ENCODE measurements at places on chromosomes 2 and 18.

GRCh38 chr2:18950361-18950851, 361.0 kb upstream of the NT5C1B start:
- no peak for DNase-seq

DNA sequence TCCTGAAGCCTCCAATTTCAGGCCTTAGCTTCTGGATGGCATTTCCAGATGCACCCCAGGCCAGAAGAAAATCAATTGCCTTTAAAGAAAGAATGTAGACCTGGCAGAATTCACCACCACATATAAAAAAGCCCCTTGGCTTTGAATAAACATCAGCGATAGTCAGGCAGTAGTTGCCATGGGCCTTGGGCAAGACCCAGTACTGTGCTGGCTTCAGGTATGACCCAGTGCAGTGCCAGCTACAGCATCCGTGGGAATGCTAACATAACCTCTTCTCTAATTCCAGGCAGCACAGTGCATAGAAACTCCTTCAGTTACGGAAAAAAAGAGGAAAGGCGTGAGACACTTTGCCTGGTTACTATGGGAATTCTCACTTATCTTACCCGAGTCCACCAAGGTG, 539.6 kb upstream of the LRRTM4 start:
- DNase-seq: no peak

GRCh38 chr2:39981883-39982311, 202.8 kb upstream of the THUMPD2 start:
- DNase-seq: no peak

DNA sequence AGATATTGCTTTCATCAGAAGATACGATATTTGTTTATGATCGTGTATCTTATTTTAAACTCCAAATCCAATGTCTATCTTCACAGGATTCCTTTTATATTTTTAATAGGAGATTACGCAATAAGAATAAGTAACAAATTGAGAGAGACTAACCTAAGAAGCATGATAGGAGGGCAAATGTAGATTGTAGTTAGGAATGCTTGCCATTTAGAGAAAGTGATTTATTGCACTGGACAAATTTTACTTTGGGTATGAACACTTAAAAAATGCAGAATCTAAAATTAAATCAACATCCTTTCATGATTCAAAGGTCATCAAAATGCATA, 563.4 kb upstream of the POU3F3 start:
- DNase-seq: no peak

GRCh38 chr2:101854877-101855276, 136.9 kb upstream of the IL1R2 start:
- DNase-seq: no peak

DNA sequence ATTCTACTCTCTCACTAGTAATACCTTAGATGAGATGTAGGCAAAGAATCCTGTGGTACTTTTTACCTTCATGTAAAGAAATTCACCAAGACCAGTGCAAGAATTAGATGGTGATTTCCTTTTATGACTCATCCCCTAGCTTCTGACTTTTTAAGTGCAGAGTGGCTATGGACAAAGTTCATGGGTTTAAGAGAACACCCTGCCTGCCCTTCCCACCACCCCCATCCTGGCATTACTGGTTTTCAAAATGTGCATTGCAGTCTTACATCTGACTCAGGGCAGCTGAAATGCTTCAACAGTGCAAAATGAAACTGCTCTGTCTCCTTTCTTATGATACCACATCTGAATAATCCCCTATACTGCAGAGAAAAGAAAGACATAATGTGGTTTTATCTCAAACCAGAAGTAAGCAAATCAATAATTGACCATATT, 22.6 kb downstream of the MAIP1 start:
- peak; percentile 9 for DNase-seq

GRCh38 chr2:233938676-233939370, 21.6 kb downstream of the TRPM8 start:
- DNase-seq: no peak

GRCh38 chr2:221999717-222000116, 299.1 kb downstream of the PAX3 start:
- DNase-seq: no peak

DNA sequence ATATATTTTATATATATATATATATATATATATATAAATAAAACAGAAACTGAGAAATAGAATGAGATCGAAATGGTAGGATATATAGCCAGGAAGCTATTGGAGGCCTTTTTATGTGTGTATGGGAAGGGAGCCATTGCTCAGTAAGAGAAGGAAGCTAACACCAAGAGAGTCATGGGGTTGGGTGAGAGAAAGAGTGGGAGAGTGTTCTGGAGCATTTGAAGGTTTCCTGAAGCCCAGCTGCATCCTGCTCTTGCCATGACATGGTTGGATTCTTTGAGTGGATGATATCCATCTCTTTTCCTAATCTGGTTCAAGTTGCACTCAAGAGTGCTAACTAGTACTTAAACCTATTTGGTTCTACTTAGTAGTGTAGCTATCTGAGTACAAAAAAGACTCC, 282.3 kb downstream of the DYSF start:
- DNase-seq: no peak

DNA sequence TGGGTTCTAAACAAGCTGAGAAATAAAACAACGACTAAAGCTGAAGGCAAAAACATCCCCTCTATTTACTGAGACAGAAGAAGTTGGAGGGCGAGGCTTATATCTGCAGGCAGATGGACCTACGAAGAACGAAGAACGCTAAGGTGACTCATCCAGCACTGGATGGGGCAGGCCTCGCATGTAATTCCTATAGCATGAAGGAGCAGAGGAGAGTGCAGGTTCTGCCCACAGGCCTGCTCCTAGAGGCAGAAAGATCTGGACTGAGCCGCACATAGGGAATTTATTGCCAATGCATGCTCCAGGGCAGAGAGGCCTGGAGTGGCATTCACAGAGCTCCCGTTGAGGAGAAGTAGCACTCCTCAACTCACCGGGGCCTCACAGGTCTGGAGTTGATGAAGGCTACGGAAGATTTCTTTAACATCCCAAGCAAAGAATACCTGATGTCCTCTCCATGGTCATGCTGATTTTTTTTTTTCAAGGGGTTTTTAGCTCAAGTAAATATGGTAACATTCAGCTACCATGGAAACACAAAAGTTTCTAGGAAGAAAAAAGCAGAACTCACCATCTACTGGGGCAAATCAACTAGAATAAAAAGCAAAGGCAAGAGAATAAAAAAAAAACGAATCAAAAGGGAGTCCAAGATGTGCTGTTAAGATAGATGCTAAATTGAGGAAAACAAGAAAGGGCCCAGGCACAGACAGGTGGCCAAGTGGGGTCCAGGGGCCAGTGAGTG, 10.4 kb upstream of the METTL21A start:
- no peak for DNase-seq

GRCh38 chr2:136327162-136327852, 209.4 kb upstream of the CXCR4 start:
- DNase-seq: peak; percentile 54

- no peak for DNase-seq
Observed at GRCh38 chr2:74119339-74119738, 28.4 kb downstream of the BOLA3 start.

- no peak for DNase-seq
Observed at GRCh38 chr18:11548396-11548795, 61.0 kb upstream of the SLC35G4 start.

DNA sequence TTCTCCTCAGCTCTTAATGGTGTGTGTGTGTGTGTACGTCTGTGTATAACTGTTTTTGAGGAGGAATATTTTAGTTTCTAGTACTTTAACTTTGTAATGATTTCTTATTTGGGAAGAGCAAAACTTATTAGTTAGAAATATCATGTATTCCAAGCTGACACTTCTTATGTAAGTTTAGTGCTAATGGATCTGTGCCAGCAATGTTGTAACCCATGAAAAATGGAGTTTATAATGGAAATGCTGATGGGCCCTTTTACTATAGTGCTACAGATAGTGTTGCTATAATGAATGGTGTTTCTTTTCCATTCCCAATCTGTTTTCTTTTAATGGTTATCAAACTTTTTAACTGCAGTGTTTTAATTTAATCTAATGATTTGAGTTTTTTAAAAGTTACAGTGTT, 49.8 kb upstream of the OTX1 start:
- no peak for DNase-seq

DNA sequence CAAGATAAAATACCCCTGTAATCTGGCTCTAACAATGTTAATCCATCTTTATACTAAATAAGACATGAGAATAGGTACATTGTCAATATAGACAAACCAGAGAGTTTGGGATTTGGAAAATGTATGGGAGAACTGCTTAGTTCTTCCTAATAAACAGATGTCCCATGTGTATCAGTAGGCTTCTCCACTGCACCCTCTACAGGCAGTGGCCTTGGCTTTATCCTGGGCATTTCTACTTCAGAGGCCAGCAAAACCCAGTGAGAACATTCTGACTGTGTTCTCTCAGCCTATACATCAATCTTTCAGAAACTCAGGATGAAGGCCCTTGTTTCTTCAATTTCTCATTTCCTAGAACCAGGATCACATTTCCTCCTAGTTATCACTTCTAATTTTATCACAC, 1167.5 kb upstream of the ACVR2A start:
- DNase-seq: no peak

DNA sequence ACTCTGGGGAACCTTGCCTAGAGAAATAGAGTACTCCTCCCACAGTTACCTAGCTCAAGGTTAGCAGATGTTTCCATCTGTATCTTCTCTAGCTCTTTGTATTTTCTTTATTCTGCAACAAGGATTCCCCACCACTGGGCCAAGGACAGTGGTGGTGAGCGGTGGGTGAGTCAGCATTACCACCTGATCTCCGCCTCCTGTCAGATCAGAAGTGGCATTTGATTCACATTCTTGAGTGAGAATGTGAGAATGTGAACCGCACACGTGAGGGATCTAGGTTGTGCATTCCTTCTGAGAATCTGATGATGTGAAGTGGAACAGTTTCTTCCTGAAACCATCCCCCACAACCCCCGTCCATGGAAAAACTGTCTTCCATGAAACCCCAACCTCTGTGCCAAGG, 9.0 kb downstream of the EPB41L3 start:
- DNase-seq: no peak

DNA sequence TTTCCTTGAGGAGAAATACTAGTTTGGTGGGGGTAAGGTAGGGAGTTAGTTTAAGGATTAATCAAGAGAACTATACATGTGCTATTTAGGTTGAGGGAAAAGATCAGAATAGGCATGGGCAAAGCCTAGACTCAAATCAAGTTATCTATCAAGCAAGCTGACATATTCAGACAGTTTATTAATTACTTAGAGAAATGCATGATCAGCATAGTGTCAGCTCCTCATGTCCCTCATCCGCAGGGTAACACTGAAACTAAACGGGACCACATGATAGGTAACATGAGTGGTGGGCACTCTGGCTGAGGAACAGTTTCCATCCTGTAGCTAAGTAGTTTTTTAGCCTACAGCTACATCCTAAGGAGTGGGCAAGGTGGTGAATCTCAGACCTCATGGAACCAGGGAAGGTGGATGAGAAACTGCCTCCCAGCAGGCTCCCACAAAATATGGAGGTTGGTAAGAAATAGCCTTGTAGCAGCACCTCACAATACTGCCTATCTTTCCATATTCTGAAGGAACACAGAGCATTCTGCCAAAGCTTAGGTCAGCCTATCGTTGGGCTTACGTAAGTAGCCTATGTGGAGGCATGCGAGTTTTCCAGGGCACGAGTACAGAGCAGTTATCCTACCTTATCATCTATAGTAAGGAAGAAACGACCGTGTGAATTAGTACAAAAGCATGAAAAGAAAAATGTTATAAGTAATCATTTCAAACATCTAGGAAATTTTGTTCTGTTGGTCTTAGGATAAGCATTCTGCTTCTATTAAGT, 18.4 kb downstream of the ZC3H6 start:
- no peak for DNase-seq

DNA sequence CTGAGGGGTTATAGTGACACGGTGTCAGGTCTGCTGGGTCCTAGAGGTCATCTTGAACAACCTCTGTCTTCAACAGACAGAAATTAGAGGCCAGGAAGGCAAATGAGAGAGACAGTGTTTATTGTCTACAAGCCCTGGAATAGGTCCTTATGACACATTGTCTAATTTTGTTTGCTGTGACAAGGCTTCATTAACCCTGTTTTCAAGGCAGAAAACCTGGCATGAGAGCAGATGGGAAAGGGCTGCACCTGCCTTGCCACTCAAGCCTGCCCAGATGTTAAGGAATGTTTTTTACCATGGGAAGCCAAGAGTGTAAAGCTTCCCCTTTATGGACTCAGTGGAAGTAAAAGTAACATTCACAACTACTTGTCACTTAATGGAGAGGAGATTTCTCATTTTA, 275.3 kb downstream of the KCNS3 start:
- no peak for DNase-seq

GRCh38 chr2:56263876-56264275, 80.1 kb downstream of the CCDC85A start:
- no peak for DNase-seq

GRCh38 chr2:54845094-54845493, 121.6 kb downstream of the EML6 start:
- no peak for DNase-seq

DNA sequence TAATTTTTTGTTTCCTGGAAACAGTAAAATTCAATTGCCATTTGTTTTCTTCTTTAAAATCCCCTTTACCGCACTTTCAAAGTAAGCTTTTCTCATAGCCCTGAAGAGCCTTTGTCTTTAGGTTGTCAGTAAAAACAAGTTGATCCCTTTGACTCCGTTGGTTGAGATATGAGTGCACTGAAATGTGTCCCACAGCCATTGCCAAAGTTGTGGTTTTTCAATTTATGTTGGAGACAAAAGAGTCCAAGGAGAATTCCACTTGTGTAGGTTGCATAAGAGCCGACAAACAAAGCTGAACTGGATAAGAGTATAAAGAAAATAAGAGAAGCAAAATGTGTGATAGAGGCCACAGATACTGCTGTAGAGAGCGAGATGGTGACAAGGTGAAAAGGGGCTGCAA, 26.1 kb upstream of the HNMT start:
- no peak for DNase-seq

DNA sequence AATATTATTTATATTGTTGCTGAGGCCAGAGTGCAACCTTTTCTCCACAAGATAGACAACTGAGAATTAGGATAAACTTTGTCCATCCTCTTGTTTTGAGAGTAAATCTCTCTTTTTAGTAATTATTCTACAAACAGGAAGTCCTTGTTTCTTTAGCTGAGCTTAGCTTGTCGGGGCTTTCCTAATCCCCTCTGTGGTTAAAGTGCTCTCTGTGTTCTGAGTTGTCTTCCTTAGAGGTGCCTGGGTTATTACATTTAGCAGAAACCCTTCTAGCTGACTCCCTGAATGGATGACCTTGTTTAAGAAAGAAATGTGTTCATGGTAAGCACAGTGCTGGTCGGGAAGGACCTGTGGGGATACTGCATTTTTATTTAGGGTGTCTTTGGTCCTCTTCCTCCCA, 12.7 kb downstream of the USP39 start:
- DNase-seq: no peak

DNA sequence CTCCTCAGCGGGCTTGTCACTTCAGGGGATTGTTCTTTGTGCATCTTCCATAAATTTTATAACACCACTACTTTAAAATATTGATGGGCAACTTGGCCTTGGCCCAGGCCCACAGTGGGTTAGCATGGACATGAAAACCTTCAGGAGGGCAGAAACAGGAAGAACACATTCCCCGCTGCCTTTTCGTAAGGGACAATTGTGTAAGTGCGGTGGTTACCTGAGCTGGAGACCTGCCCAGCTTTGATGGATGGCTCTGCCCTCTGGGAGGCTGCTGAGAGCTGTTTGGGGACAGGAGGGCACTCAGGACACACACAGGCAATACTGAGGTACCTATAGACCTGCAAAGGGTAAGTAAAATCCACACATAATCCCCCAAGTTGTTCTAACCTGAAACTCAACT, 46.8 kb downstream of the FECH start:
- no peak for DNase-seq

Measured in GM18507 (cell line).